ENCODE measurements at places on chromosomes 7 and 10. TPM values are rescaled to one million over a fixed set of nuclear protein-coding genes. Genes with fewer than 3 reads are reported as not detected.

DNA sequence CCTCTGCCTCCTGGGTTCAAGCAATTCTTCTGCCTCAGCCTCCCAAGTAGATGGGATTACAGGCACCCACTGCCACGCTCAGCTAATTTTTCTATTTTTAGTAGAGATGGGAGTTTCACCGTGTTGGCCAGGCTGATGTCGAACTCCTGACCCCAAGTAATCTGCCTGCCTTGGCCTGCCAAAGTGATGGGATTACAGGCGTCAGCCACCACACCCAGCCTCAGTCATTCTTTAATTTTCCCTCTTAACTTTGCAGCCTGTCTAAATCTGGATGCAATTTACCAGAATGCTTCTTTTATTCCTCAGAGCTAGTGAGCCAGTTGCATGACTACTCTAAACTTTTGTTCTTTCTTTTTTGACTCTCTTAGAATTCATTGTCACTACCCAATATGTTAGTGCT lies 90.5 kb upstream of the CSTF2T start:
- no peak for DNase-seq

DNA sequence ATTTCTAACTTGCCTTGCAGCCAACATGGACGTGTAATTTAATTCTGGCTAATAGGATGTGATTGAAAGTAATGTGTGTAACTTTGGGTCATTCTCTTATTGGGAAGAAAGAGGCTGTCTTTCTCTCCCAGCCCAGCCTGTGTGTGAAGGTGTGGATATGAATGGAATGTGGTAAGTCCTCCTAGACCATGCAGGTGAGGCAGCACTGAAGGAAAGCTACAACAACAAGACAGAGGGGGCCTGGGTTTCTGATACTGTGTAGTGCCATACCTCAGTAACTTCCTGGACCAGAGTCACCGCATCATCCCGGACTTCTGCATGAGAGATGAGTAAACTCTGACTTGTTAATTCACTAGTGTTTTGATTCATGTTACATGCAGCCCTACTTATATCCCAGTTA lies 237.0 kb downstream of the EXOC4 start:
- DNase-seq: no peak

DNA sequence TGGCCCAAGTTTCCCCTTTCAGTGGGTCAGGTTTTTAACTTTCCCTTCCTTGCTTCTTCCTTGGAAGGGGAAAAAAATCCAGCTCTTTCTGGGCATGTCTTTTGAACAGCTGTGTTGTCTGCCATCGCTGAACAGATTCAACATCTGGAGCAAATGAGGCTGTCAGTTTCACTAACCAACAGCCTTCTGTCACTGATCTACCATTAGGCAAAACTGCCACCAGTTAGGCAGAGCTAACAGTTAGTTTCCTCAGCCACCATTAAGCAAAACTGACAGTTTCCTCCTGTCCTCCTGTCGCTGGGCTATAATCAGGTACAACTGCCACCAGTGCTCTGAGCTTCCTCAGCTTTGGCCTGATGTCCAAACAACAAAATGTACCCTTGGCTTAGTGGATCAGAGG lies 81.9 kb downstream of the NPTX2 start:
- DNase-seq: no peak

DNA sequence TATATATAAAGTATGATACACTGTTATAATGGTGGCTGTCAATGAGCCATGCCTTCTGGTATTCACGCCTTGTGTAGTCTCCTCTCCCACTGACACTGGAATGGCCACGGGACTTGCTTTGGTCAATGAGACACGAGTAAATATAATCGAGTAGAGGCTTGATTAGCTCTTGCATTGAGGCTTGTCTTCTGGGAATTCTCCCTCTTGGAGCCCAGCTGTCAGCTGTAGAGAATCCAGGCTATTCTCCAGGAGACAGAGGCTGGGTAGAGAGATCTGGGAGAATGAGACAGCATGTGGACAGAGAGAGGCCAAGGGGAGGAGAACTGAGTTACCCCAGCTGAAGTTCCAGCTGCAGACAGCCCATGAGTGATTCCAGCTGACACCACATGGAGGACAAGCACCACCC lies 25.2 kb upstream of the PLCE1 start:
- no peak for DNase-seq

GRCh38 chr7:519484-520390 lies at the start of gene PDGFA:
TSS of gene PDGFA (minus strand) at chr7:519846. CDS start at chr7:519001, 845 bp downstream.
- no peak for DNase-seq

DNA sequence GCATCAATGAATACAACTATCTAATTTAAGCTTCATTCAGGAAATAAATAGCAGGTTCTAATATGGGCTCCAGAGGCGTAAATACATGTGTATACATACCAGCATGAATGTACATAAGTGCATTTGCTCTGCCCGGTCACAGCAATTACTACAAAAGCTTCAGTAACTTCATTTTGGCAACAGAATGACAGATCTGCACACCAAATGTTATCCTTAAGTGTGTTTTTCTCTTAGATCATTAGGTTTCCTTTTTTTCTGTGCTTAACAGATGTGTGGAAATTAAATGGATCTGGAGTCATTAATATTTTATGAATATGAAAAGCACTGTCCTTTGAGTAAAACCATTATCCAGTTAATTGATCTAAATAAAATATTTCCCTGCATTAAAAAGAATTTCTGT lies 159.0 kb upstream of the MEOX2 start:
- no peak for DNase-seq

DNA sequence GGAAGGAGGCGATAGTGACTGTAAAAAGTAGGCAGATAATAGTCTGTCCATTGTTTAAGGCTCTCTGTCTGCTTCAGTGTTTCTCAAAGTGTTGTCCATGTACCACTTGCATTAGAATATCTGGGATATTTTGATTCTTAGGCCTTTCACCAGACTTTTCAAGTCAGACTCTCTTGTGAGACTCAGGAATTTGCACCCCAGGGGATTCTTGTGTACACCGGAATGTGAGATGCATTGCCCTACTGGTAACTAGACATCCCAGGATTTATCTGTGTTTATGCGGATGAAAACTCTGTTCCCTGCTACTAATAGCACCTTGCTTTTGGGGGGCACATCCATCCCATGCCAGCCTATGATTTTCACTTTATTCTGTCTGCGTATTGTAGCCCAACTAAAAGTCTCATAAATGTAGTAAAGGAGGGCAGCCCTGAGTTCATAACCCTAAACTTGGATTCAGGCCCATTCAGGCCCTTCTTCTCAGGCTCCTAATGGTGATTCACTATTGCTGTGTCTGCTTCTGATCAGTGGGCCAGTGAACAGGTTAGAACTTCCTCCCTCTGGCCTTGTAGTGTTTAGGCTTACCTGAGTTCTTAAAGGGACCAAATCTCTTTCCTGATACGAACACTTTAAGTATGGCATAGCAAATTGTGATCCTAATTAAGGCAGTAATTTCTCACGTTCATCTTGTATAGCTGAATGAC lies 71.8 kb upstream of the RPA3 start:
- no peak for DNase-seq

- DNase-seq: no peak
These were observed 126.7 kb upstream of the WNT16 start for GRCh38 chr7:121202125-121202524.

GRCh38 chr7:4789194-4790077 lies 14.0 kb downstream of the AP5Z1 start:
- DNase-seq: no peak

DNA sequence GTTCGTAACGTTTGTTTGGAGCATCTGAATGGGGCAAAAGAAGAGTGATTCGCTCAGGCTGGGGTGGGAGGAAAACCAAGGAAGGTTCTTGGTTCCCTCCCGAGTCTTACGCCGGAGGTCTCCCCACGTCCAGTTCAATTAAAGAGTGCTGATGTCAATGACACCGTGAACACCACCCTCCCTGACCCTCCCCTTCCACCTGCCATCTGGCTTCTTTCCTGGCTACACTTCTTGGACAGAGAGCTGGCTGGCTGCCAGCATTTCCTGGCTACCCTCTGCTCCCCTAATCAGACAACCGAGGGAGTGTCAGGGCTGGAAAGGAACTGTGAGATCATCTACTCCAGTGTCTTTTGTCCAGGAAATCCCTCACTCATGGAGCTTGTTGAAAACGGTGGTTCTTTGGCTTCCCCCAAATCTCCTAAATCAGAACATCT lies 24.1 kb upstream of the FFAR4 start:
- peak; percentile 29 for DNase-seq

- no peak for DNase-seq
These were observed 513 bp downstream of the ODAD2 start for GRCh38 chr10:27998178-27998953.

DNA sequence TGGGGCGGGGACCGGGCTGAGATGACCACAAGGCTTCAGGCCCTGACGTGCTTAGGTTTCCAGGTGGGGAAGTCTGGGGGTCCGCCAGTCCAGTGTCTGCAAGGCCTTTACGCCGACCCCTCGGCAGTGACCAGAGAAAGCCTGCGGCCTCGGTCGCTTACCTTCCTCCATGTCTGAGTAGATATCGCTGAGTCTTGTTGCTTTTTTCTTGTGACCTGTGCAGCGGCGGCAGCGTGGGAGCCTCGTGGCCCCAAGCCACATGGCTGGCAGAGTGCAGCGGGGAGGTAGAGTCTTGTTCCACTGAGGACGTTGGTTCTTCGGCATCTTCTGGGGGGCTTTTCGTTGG lies 329 bp downstream of the NOLC1 start:
- DNase-seq: no peak

DNA sequence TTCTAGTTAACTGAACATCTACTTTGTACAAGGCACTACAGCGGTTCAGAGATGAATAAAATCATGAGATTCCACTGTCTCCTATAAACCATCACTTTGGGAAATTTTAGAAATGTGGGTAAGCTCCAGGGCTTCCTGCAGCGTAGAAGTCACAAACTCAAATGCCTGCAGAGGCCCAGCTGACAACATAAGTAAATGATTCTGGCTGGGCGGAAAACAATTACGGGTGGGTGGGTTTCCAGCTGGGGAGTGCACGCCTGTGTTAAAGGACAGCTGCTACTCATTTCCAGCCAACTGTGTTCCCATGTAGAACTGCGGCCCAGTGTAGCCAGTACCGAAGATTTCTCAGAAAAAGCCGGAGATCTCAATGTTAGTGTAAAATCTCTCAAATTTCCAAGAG lies 69.5 kb upstream of the ATRNL1 start:
- no peak for DNase-seq

DNA sequence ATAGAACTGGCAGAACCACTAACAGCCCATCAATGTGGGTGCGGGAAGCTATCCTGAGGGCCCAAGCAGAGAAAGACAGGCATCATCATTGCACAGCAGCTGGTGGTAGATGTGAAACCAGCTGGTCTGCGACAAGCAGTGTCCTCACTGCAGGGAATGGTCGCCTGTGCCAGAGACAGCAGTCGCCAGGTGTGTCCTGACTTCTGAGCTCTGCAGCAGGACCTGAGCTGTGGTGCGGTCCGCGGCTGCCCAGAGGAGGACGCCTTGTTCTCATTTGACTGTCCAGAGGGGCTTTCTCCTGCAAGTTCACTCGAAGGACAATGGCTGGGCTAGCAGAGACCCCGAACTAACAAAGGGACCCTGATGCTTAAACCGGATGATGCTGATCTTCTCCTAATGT lies 97.4 kb downstream of the LRRC18 start:
- no peak for DNase-seq

DNA sequence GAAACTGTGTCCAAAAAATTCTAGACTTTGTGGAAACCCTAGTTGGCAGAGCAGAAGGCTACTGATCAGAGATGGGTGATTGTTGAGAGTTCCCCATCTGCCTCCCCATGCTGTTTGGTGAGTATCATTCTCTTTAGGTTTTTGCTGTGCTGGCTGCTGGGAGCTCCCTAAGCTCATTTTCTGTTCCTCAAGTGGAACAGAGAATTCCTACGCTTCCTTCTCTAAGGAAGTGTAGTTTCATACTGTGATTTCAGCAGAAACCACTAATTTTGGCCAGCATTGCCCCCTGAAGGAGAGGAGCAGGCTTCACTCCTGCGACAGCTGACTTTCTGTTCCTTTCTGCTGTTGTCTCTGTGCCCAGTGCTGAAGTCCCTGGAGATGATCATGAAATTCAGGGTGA lies 355.3 kb upstream of the NPVF start:
- DNase-seq: no peak

DNA sequence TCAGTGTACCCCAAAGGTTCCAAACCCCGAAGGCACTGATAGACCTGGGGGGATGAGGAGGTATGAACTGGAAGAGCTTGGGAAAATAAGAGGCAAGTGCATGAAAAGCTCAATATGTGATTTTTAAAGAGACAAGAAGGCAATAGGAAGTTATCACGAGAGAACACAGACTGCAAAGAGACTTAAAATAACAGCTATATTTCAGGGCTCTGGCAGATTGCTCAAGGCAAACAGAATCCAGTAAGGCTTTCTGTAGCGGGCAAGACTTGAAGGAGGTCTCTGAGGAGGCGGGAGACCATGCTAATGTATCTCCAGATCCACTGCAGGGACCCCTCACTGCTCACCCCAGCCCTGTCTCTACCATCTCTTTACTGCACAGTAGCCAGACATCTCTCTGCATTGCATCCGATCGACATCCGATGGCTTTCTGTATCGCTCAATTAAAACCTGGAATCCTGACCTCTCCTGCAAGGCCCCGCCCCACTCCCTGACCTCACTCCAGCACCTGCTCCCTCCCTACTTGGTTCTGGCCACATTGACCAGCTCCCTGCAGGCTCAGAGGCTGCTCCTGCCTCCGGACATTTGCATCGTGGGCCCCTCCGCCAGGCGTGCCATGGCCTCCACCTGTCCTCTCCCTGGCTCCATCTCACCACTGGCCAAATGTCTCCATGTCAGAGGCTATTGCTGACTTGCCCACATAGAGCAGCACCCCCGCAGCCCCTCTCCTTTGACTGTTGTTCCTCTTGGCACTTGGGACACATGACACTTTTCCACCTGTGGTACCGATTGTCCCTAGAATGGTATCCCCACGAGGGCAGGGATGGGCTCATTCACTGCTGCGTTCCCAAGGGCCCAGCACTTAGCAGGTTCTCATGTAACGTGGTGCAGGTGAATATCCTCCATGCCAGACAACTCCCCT lies 118.0 kb downstream of the PRKAG2 start:
- no peak for DNase-seq

- no peak for DNase-seq
These were observed 10.0 kb upstream of the MEST start for GRCh38 chr7:130481898-130482297.

GRCh38 chr10:91935886-91936285 lies 12.3 kb downstream of the BTAF1 start:
- no peak for DNase-seq

GRCh38 chr10:61792921-61793320 lies 108.6 kb upstream of the ARID5B start:
- DNase-seq: no peak

- no peak for DNase-seq
These were observed 31.0 kb downstream of the AHCYL2 start for GRCh38 chr7:129255800-129256199.

- peak; percentile 44 for DNase-seq
These were observed 123.6 kb downstream of the RNF32 start for GRCh38 chr7:156764016-156764669.

GRCh38 chr10:131982185-131982756 lies 548 bp upstream of the BNIP3 start:
- DNase-seq: no peak

- no peak for DNase-seq
These were observed 63.7 kb downstream of the GRM8 start for GRCh38 chr7:127189074-127189473.

- no peak for DNase-seq
These were observed 134.7 kb upstream of the GALNT17 start for GRCh38 chr7:70997261-70997660.

The RBM20 gene
- polyA plus RNA-seq: 4.6 TPM

The CYP3A7 gene
- 1.2 TPM for polyA plus RNA-seq

The NRP1 gene
- 146 TPM for polyA plus RNA-seq

The ZNF679 gene
- not detected for polyA plus RNA-seq

The SND1 gene
- polyA plus RNA-seq: 145 TPM

The LLCFC1 gene
- 0.67 TPM for polyA plus RNA-seq

The PTPRE gene
- polyA plus RNA-seq: 5.5 TPM

The LIPA gene
- 55.4 TPM for polyA plus RNA-seq

The ENKUR gene
- polyA plus RNA-seq: 4.0 TPM

The DENND2A gene
- 40.3 TPM for polyA plus RNA-seq
